GM12891 (cell line): ENCODE measurements at places on chromosomes 4 and X.

- DNase-seq = no peak
These were observed 17.3 kb upstream of the FMR1 start for GRCh38 chrX:147894366-147894963.

DNA sequence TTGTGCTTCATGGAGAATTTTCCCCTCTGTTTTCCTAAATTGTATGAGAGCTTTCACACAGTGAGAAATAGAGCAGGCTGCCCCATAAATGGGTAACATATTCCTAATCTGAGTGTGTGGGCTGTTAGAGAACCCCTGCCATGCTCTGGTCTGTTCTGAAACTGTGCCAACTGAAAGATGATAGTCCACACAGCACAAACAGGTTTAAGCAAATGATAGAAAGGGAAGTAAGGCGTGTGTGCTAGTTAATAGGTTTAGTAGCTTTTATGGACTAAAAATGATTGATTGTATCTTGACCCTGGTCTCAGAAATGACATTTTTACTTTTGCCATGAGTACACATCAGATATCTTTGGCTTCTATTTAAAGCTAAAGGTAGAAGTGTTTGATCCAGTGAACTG is 106.2 kb downstream of the PRRG1 start:
- no peak for DNase-seq

GRCh38 chrX:110173192-110174175 is 144.4 kb downstream of the AMMECR1 start:
- no peak for DNase-seq

DNA sequence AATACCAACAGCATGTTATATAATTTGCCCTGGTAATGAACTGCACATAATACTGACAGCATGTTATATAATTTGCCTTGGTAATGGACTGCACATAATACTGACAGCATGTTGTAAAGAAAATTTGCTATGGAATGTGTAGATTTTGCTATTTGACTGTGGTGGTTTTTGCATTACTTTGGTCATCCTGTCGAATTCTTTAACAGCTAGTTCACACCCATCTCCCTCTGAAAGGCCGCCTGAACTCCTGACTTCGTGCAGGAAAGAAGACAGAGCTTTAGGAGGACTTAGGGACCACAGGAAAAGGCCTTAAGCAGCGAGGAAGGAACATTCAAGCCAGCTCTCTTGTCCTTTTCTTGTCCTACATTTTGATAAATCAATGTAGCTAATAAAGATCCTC is 45.2 kb upstream of the DCLK2 start:
- DNase-seq = no peak

GRCh38 chrX:50609796-50610195 is 139.2 kb upstream of the DGKK start:
- no peak for DNase-seq

- DNase-seq = no peak
These were observed 26.7 kb downstream of the FAM156B start for GRCh38 chrX:52923781-52924241.

DNA sequence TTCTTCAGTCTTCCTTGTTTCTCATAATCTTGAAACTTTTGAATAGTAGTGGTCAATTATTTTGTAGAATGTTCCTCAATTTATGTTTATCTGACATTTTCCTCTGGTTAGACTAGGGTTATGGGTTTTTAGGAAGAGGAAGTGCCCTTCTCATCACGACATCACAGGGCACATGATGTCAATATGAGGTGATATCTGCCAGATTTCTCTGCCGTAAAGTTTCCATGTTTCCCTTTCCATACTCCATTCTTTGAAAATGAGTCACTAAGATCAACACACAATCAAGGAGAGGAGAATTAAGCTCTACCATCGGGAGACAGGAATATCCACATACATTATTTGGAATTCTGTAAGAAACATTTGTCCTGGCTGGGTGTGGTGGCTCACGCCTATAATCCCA is 28.4 kb downstream of the RP2 start:
- DNase-seq = no peak

DNA sequence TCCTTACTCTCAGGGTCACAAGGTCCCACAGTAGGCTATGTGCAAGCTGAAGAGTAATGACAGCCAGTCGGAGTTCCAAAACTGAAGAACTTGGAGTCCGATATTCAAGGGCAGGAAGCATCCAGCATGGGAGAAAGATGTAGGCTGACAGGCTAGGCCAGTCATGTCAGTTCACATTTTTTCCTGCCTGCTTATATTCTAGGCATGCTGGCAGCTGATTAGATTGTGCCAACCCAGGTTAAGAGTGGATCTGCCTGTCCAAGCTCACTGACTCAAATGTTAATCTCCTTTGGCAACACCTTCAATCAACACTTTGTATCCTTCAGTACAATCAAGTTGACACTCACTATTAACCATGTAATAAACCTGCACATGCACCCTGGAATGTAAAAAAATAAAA is 960.9 kb upstream of the HS3ST1 start:
- DNase-seq = no peak

DNA sequence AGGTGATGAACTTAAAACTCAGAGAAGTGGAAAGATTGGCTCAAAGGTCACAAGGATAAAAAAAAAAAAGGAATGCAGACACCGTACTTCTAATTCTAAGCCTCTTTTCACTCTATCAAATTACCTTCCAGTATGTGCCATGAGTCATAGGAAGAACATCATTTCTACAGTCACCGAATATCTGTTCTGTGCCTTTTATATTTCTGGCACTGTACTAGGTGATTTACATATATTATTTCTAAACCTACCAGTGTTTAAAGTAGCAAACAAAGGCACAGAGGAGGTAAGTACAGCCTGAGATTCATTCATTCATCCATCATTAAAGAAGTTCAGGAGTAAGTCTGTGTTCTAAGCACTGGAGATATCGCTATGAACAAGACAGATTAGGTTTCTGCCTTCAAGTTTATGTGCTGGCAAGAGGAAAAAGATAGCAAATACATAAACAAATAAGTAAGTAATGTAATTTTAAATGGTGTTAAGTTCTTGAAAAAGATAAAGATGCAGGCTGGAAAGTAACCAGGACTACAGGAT is 65.3 kb downstream of the PALLD start:
- no peak for DNase-seq

DNA sequence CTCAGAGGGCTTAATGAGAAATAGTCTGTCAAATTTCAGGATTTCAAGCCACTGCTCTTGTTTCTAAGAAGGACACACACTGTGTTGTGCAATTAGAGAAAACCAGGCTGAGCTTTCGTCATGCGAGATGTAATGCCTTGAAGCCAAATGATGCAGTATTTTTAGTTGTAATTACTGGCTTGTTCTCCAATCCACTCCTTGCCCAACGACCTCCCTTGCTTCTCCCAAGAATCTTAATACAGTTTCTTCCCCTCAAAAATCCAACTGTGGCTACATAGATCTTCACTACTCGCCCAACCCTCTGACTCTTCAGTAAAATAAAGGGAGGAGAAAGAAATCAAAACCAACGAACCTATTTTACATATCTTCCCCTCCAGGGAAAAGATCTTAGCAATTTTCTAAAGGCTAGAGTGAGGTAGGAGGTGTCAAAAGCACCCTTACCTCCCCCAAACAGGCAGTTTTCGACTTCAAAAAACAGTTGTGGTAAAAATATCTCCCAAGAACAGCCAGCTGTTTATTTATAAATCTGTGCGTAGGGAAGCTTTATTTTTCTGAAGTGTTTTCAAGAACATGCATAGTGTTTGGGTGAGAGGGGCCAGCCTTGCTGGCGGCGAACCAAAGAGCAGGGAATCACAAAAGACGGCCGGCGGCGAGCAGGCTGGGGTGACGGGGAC is 68.7 kb downstream of the MGST2 start:
- DNase-seq = no peak

DNA sequence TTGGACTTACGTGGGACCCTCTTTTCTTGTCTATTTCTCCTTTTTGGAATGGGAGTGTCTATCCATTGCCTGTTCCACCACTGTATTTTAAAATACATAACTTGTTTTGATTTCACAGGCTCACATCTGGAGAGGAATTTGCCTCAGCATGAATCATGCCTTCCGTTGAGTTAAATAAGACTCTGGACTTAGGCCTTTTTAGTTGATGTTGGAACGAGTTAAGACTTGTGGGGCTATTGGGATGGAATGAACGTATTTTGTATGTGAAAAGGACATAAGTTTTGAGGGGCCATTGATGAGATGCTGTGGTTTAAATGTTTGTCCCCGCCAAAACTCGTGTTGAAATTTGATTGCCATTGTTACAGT is 66.2 kb downstream of the BEX3 start:
- DNase-seq = no peak

- no peak for DNase-seq
These were observed 62.3 kb upstream of the DKK2 start for GRCh38 chr4:107098401-107098800.

- no peak for DNase-seq
These were observed 23.5 kb downstream of the TLR10 start for GRCh38 chr4:38759113-38759789.

DNA sequence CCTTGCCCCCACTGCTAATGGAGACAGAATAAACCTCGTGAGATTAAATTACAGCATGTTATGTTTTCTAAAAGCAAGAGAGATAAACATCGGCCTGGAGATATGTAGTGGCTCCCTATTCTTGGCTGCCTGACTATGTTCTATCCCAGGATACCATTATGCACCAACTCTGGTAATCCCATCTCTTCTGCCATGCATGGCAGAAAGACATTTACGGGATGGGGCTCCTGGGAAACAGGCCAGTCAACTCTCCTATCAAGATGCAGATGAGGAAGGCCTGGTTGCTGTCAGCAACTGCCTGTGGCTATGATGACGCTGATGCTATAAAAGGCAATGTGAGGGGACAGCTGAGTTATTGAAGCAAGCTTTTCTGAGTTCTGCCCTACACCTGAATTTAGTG is 166.2 kb upstream of the VCX3A start:
- DNase-seq = no peak

GRCh38 chr4:2337131-2337723 is 75.3 kb upstream of the MXD4 start:
- DNase-seq = no peak

DNA sequence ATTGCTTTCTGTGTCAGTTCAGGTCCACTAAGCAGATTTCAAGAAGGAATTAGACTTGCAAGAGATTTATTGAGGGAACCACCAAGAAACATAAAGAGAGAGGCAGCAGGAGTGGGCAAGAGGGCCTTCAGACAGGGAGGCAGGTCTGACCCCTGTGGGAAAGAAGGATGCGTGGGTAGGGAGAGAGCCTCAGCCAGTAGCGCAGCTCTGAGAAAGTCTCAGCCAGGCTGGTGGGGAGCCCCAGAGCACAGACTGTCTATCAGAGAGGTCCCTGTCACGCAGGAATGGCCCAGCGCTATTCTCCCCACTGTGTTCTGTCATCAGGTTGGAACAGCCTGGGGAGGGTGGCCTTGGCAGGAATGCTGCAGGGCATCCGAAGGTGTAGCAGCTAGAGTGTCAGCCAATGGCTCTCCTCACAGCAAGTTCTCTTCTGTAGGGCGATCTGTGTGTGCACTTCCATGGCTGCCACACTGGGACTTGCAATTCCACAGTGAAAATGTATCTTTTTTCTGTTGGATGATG is 48.0 kb downstream of the OTC start:
- no peak for DNase-seq

DNA sequence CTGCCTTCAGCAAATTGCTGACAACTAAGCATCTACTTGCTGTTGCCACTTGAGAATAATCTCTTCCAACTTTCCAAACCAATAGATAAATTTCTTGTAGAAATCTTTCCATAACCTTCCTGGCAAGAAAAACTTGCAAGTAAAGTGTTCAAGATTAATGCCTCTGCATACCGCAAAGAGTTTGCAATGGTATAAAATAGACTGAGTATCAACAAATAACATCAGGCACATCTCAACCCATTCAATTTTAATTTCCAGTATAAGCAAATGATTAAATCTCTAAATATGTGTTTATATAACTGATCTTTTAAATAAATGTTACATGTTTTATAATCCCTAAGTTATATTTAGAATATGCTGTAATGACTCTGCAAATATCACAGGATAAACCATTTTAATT is 275.2 kb upstream of the AGA start:
- DNase-seq = no peak

DNA sequence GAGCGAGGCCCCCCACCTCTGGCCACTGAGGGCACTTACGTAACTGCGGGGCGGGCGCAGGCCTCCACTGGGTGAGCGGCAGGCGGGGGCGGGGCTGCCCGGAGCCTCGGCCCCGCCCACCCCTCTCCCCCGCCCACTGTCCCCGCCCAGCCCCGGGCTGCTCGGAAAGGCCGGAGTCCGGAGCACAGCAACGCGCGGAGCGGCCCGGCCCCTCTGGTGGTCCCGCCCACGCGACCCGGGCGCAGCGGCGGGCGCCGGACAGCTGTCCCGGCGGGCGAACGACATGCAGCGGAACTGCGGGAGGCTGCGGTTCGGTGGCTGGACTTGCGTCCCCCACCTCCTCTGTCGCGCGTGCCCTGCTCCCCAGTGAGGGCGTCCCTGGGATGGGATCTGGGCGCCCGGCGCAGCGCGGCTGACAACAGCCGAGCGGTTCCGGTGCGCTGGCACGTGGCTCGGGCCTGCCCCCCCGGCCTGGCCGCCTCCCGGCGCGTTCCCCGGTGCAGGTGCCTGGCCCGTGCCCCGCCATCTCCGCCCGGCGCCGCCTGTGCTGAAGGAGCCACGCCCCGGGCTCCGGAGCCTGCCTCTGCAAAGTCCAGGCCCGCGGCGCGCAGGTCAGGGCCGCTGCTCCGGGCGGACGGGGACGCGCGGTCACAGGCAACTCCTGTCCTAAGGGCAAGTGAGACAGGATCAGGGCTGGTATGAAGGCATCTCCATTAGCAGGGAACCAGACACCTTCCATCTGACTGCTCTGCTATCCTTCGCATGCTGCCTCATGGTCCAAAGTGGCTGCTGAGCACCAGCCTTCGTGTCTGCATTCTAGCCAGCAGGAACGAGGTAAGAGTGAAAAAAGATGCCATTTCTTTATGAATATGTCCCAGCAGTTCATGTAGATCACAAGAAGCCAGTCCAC is 21.8 kb upstream of the JAKMIP1 start:
- DNase-seq = no peak

DNA sequence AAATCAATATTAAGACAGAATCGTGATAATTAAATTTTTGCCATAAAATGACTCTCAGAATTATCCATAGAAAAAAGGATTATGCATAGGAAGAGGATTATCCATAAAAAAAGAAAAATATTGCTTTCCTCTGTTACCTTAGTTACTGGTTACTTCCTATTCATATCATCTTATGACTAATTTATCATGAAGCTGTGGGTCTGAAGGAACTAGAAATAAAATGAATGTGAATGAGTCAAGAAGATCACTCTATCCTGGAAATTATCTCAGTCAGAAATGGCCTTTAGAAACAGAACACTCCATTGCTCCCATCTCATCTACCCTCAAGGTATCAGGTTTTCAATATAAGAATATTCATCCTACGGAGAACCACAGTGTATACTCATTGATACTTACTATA is 19.4 kb downstream of the RPS6KA6 start:
- no peak for DNase-seq

DNA sequence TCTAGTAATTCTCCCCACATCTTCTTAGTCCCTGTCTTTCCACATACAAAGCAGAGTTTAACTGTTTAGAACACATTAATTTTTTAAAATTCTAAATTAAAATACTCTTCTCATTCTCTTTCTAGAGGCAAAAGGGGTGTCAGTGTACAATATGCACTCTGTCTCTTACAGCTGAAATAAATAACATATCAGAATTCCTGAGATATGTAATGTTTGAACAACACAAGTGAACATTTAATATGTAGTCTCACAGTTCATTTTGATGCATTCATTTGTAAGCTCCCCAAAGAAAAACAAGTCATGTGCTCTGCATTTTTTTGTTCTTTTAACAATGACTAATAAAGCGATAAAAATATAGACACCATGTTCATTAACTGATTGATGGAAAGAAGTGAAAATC is 19.7 kb upstream of the SULT1B1 start:
- no peak for DNase-seq

GRCh38 chr4:4631150-4631549 is 89.3 kb upstream of the STX18 start:
- peak; percentile 24 for DNase-seq

GRCh38 chr4:158444621-158445020 is 77.1 kb upstream of the RXFP1 start:
- no peak for DNase-seq
